ENCODE measurements at places on chromosomes 12 and 14. TPM values are rescaled to one million over a fixed set of nuclear protein-coding genes. Genes with fewer than 3 reads are reported as not detected.

DNA sequence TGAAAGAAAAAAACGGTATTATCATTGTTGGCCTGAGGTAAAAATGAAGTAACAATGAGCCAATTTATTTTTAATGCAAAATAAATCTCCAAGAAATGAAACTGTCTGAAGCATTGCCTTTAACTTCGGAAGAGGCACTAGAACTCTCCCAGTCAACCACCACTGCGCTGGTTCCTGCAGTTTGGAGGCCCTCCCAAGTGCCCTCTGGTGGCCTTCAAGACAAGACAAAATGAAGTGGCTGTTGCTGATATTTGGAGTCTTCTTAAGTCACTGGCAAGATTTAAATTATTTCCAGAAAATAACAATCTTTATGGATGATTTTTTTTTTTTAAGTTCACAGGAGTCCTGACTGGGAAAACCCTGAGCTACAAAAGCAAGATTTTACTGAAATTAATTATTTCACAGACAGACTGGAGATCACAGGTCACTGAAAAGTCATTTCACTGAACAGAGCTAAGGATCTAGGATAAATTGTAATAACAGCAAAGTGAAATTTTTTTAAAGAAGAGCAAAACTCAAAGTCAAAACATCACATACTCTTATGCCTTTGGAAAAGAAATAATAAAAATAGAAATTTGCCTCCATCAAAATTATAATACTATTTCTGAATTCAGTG lies 58.2 kb downstream of the DICER1 start:
- peak; percentile 46 for DNase-seq

The RBP5 gene
- 1.8 TPM for total RNA-seq

The SERPINA10 gene
- total RNA-seq, result not detected

The C14orf180 gene
- not detected for total RNA-seq

DNA sequence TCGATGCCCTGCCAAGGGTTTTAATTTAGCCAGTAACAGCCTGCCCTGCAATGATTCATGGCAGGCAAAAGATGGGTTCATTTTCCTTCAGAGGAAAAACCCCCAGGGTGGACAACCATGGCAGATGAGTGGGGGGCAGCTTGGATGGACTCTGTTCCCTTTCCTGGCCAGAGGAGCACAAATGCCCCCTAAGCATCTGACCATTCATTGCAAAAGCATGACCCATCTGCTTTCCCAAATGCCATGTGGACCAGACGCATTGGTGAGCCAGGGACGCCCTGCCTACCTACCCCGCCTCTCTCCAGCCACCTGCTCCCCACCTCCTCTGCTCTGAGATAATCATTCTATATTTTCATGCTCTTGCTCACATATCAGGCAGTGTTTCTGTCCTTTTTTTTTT lies 281.9 kb downstream of the DPF3 start:
- peak; percentile 5 for DNase-seq

The PLEKHG7 gene
- 0.05 TPM for total RNA-seq

The BCL11B gene
- 81.7 TPM for total RNA-seq

DNA sequence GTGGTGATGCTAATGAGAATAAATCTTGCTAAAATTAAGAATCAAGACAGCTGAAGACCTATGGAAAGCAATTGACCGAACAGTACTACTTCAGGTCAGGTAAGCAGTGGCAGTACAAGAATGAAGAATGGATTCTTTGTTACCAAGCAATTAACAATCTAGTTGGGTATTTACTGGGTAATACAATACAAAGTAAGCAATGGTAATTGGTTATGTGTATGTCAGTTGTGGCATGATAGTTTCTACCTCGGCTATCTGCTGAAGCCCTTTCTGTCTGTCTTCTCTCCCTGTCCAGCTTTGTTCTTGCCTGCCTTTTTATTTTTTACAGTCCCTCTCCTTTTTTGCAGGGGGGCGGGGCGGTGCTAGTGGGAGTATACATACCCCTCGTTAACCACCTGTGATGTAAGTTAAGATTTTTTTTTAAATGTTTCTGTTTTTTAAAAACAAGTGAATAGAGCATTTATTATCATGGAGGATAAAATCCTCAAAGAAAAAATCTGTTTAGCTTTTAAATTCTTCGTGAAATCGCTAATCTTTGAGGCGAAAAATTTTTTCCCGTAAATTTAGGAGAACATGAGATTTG lies 75.9 kb downstream of the RCOR1 start:
- no peak for DNase-seq

The HOXC10 gene
- total RNA-seq, result not detected

The NGB gene
- total RNA-seq, result not detected

GRCh38 chr14:52694761-52695480 lies 437 bp downstream of the ERO1A start:
- DNase-seq, result peak; percentile 82

The PPP1R13B gene
- total RNA-seq, result 15.9 TPM

GRCh38 chr12:28331130-28331529 lies 140.9 kb downstream of the CCDC91 start:
- DNase-seq, result no peak

The TOMM20L gene
- not detected for total RNA-seq

The GLS2 gene
- total RNA-seq, result 1.3 TPM

GRCh38 chr12:108765289-108765764 lies 34.0 kb upstream of the CORO1C start:
- no peak for DNase-seq

- DNase-seq, result no peak
Measured at GRCh38 chr12:2068653-2069052, 15.9 kb downstream of the CACNA1C start.

DNA sequence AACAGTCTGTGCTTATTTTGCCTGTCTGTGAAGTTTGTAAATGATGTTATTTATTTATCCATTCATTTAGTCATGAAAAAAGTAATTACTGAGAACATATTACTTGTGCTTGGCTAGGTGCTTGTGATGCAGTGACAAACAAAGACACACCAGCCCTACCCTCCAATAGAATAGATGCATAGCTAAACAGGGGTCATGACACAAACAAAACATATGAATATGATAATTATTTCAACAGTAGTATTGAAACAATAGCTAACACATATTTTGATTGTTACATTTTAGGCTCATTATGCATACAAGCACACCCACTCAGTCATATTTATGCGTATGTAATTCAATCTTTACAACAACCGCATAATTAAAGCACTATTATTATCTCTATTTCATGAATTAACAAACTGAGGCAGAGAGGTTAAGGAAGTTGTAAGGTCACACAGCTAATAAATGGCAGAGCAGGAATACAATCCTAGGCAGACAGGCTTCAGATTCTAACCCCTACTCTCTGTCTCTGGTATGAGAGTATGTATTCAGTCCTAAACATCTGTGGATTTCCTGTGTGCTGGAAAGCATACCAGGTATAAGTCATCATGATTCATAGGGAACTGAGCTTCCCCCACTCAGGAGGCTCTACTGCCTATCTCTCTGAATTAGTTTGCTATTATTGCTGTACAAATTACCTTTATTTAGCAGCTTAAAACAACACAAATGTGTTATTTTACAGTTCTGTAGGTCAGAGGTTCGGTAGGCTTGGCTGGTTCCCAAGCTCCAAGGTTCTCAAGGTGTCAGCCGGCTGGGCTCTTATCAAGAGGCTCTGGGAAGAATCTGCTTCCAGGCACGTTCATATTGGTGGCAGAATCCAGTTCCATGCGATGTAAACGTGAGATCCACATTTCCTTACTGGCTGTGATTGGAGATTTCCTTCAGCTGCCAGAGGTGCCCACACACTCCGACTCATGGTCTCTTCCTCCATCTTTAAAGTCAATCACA lies 509.4 kb downstream of the GALC start:
- no peak for DNase-seq

The LMNTD1 gene
- total RNA-seq, result not detected

The ADGRD1 gene
- total RNA-seq, result not detected

- DNase-seq, result no peak
Measured at GRCh38 chr12:3365463-3366411, 125.3 kb upstream of the PRMT8 start.

DNA sequence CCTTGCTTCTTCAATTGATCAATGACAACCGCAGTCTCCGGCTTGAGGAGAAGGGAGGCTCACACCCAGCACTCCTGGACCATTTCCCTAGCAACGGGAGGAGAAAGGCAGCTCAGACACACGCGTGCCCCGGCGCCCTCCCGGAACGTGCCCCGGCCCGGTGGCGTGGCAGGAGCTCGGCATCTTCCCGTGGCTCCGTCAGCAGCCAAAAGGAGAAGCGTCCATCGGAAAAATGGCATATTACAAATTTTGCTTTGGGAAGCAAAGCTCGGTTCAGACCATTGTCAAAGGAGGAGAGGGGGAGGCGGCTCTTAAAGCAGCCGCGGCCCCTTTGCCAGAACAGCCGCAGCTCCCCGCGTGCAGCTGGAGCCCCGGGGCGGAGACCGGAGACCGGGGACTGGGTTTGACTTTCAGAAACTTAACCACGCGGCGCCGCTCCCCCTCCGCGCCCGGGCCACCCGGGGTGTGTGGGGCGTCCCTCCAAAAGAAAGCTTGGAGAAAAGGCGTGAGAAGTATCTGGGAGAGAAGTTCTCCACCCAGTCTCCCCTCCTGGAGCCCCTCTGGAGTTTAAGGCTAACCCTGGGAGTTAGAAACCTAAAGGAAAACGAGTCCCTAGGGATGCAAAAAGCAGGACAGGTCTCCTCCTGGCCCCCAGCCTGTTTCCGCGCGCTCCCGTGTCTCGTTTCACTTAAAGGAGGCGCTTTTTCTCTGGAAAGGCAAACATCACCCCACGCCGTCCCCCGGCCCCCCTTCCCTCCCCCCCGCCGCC lies 545 bp downstream of the PPFIA2 start:
- DNase-seq, result peak; percentile 18

GRCh38 chr14:100534528-100535286 lies 52.5 kb downstream of the BEGAIN start:
- peak; percentile 15 for DNase-seq

The HOXC5 gene
- not detected for total RNA-seq

DNA sequence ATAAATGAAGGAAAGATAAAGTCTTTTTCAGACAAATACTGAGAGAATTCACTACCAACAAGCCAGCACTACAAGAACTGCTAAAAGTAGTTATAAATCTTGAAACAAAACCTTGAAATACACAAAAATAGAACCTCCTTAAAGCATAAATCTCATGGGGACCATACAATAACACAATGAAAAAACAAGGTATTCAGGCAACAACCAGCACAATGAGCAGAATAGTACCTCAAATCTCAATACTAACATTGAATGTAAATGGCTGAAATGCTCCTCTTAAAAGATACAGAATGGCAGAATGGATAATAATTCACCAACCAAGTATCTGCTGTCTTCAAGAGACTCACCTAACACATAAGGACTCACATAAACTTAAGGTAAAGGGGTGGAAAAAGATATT lies 7.7 kb upstream of the IQSEC3 start:
- DNase-seq, result no peak

- no peak for DNase-seq
Measured at GRCh38 chr14:105533391-105533790, 7.0 kb downstream of the TMEM121 start.

- no peak for DNase-seq
Measured at GRCh38 chr14:63764103-63764502, 36.2 kb upstream of the SGPP1 start.

- DNase-seq, result no peak
Measured at GRCh38 chr12:124301084-124301654, 6.3 kb downstream of the RFLNA start.

DNA sequence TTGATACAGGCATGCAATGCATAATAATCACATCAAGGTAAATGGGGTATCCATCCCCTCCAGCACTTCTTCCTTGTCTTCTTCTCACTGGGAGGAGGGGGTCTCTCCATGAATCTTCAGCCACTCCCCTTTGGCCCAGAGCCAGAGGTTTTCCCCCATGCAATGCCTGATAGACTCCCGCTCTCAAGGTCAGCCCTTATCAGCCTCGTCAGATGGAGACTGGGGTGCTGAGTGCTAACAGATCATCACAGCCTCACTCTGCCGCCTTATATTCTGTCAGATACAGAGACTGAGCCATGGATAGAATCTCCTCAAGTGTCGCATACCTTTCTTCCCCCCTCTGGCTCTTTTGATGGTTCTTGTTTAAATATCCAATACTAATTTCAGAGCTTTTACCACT lies 503.1 kb downstream of the AACS start:
- DNase-seq, result no peak

GRCh38 chr12:42235426-42235825 lies 2.6 kb downstream of the YAF2 start:
- DNase-seq, result no peak

The PTPRO gene
- total RNA-seq, result 2.5 TPM

- no peak for DNase-seq
Measured at GRCh38 chr12:79988368-79988767, 53.5 kb upstream of the PPP1R12A start.

DNA sequence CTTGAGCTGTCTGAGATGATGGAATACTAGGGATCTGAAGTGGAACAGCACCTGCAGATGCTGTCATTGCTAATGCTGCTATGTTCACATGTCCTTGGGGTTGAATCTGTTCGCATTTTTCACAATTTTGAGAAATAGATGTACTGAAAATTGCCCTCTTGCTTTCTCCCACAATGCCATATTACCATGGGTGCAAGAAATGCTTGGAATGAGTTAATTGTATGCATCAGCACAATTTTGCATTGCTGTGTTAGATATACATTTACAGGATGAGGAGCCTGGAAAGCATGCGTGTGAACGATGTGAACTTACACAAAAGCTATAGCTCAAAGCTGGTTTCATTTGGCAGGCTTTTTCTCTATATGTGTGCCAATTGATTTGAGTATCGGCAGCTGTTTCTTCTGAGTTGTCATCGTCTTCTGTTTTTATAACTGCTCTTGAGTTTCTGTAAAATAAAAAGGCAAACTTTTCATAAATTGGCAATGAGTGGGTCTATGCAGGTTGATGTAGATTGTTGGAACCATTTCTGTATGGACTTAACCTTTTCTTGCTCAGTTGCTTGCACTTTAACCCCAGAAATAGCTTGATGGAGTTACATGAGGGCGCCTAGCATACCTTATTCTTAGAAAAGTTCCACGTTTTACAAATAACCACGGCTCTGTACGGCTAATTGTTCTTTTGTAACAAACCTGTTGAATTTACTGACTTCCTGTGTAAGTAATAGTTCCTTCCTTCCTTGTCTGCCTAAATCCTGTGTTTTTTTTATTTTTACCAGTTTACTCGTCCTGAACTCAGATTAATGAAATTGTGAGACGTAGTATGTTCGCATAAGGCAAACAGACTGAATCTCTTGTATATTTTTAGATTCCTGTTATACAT lies 105.9 kb downstream of the FGD4 start:
- no peak for DNase-seq

The SLC10A1 gene
- not detected for total RNA-seq

The PRPF39 gene
- 42.7 TPM for total RNA-seq

- DNase-seq, result no peak
Measured at GRCh38 chr14:83842547-83842946, 1687.4 kb upstream of the FLRT2 start.

DNA sequence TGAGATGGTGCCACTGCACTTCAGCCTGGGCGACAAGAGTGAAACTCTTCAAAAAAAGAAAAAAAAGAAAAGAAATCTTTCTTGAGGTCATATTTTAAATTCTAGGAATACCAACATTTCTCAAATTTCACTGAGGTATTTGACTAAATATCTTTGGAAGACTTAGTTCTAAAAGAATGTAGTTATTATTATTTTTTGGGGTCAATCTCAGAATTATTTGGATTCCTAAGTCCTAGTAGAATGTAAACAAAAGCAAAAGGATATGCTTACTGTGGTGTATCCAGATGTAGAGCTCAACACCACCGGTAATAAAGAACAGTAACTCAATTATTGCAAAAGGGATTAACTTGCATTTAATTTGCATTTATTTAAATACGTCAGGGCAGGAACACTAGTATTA lies 25.0 kb downstream of the PRICKLE1 start:
- DNase-seq, result no peak

GRCh38 chr12:105272814-105273416 lies 36.9 kb upstream of the APPL2 start:
- DNase-seq, result no peak

GRCh38 chr14:34229140-34229539 lies 232.9 kb downstream of the SPTSSA start:
- DNase-seq, result no peak

GRCh38 chr14:21197418-21198205 lies 41.7 kb upstream of the OR5AU1 start:
- no peak for DNase-seq

The TAS2R9 gene
- not detected for total RNA-seq

All from activated CD4-positive, alpha-beta memory T cell treated with anti-CD3 and anti-CD28 coated beads, Interleukin-2, amount 10 ng/mL, durations not matched to agents 7 days and 5 days (primary cell).